Large intestine (tissue), 12 donors: ENCODE measurements at places on chromosomes 3 and 15. TPM values are rescaled to one million over a fixed set of nuclear protein-coding genes. Genes with fewer than 3 reads are reported as not detected.
A peak's percentile ranks its signal among the peaks of the same experiment; 100 is the strongest.

DNA sequence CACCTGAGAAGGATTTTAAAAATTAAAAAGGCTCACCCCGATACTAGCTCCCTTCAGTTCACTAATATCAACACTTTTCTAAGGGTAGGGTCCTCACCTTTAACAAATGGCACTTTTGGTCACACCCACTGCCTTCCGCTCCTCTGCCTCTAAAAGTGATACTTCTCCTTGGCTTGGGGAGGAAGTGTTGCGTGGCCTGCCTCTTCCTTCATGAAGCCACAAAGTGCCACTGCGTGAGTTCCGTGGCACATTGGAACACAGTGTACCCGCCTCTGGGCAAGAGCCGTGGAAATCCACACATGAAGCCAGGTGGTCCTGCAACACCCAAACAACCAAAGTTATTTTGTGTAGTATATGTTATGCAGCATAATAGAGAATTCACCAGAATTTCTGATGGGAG lies 3.9 kb downstream of the B4GALT4 start:
- DNase-seq: no peak

DNA sequence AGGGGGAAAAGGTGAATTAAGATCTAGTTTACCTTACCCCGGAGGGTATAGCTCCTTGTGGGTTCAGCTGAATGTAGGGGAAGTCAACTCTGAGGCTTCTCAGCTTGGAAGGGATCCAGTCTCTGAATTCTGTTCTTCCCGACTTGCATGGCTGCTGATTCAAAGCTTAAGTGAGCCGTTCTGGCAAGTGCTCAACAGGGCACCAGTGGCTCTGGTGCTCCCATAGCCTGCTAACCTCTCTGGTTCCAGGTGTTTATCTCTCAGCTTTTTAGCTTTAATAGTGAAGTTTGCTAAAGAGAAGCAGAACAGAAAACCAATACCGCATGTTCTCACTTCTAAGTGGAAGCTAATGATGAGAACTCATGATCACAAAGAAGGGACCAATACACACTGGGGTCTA lies 46.3 kb upstream of the RBP1 start:
- no peak for DNase-seq

DNA sequence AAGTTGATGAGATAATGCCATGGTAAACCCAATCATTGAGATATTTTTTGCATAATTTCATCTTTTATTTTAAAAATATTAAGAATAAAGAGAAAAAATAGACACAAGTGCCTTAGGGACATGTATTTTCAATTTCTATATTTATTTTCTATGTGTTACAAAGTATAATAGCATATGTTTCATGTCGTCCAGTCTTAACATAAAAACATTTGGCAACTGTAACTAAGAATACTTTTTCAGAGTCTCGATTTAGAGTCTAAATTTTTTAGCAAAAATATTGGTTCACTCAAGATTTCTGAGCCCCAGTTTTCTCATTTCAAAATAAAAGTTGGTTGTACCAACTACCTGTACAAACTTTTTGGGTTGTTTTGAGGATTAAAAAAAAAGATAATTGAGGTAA lies 511.4 kb upstream of the ZNF385D start:
- DNase-seq: no peak

GRCh38 chr3:190865419-190865818 lies 2.9 kb upstream of the GMNC start:
- no peak for DNase-seq

GRCh38 chr3:171874251-171874681 lies 31.1 kb downstream of the TMEM212 start:
- DNase-seq: peak; percentile 44

- DNase-seq: no peak
Observed at GRCh38 chr3:69339760-69340159, 46.1 kb downstream of the FRMD4B start.

- DNase-seq: no peak
Observed at GRCh38 chr15:63349621-63350020, 32.0 kb downstream of the CA12 start.

DNA sequence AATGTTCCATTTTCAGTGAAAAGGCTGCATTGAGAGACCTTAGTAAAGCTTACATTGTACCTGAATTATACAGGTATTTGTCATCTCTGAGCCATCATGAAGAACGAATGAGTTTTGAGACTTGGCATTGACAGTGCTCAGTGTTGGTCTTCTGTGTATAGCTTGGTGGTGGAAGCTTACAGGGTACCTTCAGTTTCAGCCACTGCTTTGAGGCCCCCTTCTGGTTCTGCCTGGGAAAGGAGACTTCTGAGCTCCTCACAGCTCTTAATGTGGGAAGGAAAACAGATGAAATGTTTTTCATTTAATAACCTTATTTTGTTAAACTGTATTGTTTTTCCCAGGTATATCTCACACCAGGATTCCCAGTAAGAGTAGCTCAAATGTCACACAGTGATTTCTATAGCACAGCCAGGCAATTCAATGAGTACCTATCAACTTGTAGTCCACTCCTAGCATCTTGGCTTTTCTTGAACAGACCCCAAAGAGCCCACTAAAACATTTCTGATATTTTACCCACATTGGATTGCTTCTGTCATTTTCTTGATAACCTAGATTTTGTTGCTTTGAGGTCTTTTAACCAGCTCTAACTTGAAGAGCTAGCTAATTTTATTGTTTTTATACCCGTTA lies 5.6 kb downstream of the SERPINI1 start:
- peak; percentile 23 for DNase-seq

DNA sequence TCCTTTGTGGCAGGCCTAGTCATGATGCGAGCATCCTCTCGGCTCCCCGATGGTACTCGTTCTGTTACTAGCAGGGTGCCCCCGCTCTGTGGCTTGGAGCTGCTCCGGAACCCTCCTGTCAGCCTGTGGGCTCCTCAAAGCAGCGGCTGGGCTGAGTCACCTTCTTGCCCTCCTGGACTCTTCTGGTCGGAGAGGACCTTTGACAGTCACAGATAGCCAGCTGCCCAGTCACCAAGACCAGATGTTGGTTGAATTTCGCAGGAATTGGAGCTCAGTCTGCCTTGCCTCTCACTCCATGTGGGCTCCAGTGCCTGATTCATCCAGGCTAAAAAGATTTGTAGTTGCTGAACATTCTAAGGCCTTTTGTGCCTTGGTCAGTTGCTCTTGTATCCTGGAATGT lies 94.5 kb downstream of the CHCHD6 start:
- DNase-seq: no peak

DNA sequence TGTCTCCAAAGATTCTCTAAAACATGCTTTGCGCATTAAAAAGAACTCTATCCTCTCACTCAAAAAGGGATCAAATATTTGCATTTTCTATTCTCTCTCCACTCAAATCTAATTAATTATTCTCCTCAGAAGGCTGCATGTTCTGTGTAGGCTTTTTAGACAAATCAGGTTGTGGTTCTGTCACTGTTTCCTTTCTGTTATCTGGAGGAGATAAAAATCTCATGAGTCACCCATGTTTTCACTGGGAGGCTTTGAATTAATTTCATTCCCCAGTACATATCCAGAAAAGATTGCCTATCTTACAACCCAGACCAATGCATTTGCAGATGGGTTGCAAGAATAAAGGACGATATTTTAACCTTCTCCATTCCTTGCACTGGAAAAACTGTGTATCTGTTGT lies 446.5 kb downstream of the GRM7 start:
- no peak for DNase-seq

- DNase-seq: no peak
Observed at GRCh38 chr3:151733613-151734012, at the start of gene AADACL2. Gene AADACL2, plus strand, starts transcription at chr3:151733927. Its CDS starts 109 bp downstream, at chr3:151734036.

DNA sequence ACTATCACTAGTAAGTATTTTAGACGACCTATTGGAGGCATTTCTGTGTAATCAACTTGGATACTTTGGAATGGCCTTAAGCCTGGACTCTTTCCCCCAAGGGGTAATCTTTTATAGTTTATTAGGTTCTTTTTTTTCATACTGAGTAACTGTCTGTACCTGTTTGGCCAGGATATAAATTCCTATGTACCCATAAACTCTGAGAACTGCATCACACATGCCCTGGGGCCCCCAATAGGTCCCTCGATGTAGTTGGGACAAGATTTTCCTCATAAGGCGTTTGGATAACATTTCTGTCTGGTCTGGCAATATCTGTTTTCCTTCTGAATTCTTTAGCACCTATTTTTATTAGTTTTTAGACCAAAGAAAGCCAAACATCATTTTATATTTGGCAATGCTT lies 86.4 kb upstream of the WNT7A start:
- DNase-seq: no peak

- no peak for DNase-seq
Observed at GRCh38 chr3:88611826-88612326, 462.1 kb downstream of the C3orf38 start.

DNA sequence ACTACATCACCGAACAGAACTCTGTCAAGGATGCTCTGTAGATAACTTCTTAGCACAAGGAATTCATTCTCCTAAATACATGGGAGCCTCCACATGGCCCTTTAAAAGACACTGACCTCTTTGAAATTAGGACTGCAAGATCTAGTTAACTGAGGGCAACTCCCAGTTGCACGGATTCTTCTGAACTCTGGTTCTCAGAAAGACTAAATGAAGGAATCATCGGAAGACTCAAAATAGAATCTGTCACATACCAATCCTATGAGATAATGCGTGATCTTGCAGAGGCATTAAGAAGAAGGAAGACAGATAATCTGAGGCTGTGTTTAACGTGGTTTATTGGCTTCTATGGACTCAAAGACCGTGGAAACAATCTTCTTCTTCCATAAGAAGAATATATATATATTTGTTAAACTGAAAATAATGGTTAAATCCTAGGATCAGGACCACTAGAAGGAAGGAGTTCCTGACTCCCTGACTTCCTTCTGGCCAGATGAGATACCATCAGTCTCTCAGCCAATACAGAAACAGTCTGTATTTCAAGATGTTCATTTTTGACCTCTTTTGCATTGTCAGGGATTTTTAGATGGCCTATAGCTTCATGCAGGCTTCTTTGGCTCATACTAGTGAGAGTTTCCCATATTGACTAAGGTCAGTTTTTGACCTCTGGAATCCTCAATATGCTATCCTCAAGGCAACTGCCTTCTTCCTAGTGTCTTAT lies 33.9 kb upstream of the TBC1D23 start:
- DNase-seq: no peak

DNA sequence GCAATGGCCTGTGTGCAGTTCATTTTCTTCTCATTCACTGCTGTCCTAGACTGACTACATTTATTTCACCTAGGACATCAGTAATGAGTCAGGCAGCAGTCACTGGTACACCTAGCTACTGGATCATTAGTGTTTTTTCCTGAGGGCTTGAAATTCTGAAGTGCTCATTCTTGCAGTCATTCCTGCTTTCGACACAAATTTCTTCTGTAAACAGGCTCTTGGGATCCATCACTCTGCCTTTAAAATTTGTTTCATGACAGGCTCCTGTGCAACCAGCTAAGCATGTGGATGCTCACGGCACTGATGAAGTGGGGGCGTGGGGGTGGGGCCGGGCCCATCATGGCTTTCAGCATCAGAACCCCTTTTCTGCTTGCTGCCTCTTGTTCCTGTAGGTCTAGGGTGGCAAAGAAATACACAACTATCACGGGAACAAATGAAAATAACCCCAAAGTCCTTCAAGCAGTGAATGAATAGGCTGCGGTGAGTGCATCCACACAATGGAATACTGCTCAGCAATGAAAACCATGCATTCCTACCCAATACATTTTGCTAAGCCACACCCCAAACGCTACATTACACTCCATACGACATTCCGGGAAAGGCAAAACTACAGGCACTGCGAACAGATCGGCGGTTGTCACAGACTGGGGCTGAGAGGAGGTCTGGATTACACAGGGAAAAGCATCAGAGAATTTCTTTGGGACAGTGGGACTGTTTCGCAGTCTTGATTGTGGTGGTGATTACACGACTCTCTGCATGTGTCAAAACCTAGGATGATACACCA lies 9.3 kb upstream of the MELTF start:
- DNase-seq: no peak

DNA sequence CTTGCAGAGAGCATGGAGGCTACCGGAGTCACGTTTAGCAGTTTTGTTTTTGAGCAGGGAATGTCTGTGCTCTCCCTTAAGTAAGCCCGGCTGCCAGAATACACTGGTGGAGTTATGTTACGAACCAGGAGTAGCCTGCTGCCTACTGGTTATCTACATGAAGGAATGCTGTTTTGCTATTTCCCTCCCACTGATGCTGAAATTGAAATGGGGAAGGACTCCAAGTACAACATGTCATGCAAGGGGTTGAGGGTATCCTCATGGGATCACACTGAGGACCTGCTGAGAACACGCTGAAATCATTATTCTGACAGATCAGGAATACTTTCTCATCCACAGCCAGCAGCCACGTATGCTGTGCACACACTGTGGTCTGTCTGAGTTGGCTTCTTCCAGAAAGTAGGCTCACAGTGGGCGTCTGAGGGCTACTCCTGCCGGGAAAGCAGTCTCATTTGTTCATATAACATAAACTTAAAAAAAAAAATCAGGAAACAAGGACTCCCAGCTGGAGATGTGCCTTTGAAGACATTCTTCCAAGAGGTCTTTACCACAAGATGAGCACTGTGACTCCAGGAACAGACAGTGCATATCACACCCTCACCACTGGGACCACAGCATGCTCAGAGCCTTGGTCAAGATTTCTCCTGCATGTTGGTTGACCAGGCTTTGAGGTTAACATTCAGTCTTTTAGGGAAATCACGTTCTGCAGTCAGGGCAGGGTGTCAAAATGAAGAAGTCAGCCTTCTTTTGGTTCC lies 300.4 kb upstream of the RASGRP1 start:
- DNase-seq: no peak

DNA sequence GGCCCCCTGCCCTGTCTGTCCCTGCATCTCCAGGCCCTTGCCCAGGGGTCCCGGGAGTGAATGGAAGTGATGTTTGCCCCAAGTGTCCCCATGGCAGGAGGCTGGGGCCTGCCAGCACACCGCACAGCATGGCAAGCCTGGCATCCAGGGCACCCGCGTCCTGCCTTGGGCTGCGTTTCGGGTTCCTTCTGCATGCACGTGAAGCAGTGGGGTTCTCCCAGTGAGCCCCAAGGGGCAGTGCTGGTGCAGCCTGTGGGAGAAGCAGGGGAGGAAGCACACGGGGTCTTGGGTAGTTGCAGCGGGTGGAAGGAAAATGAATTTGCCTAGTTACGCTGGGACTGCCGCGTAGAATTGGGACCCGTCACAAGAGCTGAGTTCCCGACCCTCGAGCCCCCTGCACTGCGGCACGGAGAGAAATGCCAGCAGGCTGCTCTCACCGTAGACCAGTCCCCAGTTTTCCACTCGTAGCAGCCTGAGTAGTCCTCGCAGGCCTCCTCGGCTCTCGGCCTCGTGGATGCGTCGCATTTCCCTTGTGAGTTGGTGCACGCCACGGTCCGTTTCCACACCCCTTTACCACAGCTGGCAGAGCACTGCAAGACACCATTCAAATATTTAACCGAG lies 259.5 kb upstream of the LYSMD4 start:
- DNase-seq: no peak

FAM219B gene
- 44.7 TPM for polyA plus RNA-seq

GABRA5 gene
- 0.13 TPM for polyA plus RNA-seq

TOPAZ1 gene
- polyA plus RNA-seq: 0.01 TPM

IGF2BP2 gene
- polyA plus RNA-seq: 87.7 TPM

CLDN18 gene
- 4.1 TPM for polyA plus RNA-seq

SAMD7 gene
- polyA plus RNA-seq: not detected
